ENCODE measurements at places on chromosomes 3 and 15.

GRCh38 chr3:6421666-6422445 lies 439.1 kb upstream of the GRM7 start:
- no peak for DNase-seq

GRCh38 chr15:74642348-74642733 lies 26.7 kb downstream of the CLK3 start:
- DNase-seq = no peak

GRCh38 chr3:150635526-150635925 lies 32.4 kb downstream of the SELENOT start:
- DNase-seq = no peak

- no peak for DNase-seq
These were observed 108.3 kb upstream of the CHL1 start for GRCh38 chr3:88267-88666.

DNA sequence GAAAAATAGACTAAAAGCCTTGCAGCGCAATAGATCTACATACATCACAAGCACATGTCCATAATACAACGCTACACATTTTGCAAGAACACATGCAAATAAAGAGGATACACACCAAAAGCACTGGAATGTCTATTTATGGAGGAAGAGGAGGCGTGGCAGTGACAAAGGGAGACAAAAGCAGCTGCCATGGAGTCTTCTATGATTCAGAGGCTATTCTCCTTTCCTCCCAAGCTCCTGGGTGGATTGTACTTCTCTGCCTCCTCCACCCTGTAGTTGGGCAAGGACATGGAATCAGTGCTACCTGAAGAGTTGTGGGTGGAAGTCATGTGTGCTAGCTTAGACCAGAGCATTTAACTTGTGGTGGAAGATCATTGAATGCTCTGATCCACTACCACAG lies 57.9 kb upstream of the ABHD2 start:
- DNase-seq = no peak

- no peak for DNase-seq
These were observed 34.5 kb downstream of the GPD1L start for GRCh38 chr3:32140943-32141342.

DNA sequence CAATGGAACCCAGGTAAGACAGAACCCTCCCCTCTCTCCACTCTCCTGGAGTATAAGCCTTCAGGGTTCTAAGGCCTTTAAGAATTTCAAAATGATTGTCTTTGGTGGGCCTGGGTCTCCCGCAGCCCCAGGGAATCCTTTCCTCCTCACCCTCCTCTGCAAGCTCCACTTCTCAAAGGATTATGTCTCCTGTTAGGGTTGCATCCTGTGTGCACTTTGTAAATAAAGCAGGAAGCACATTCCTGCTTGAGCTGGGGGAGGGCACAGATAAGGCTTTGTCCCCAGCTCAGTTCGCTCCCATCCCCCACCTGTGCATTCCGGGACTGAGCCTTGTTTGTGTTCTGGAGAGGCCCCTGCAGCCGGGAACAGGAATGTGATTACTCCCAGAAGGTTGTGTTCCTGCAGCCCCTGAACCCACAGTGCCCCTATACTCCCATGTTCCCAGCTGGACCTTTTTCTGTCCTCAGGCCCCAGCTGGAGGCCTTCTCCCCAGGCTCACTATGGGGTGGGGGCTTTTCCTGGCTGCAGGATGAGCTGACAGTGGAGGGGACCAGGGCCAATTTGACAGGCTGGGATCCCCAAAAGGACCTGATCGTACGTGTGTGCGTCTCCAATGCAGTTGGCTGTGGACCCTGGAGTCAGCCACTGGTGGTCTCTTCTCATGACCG lies 9.5 kb downstream of the TYRO3 start:
- no peak for DNase-seq

DNA sequence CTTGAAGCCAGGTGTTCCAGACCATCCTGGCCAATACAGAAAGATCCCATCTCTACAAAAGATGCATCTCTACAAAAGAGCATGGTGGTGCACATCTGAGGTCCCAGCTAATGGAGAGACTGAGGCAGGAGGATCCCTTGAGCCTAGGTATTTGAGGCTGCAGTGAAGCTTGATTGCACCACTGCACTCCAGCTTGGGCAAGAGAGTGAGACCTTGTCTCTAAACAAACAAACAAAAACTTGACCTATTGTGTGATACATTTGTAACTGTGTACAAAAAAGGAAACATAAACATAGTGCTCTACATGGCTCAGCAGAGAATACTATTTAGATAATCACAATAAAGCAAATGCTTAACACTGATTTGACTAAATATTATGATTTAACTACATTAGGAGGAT lies 18.7 kb downstream of the ANPEP start:
- no peak for DNase-seq

GRCh38 chr15:26049900-26050657 lies 187.0 kb upstream of the ATP10A start:
- DNase-seq = no peak

DNA sequence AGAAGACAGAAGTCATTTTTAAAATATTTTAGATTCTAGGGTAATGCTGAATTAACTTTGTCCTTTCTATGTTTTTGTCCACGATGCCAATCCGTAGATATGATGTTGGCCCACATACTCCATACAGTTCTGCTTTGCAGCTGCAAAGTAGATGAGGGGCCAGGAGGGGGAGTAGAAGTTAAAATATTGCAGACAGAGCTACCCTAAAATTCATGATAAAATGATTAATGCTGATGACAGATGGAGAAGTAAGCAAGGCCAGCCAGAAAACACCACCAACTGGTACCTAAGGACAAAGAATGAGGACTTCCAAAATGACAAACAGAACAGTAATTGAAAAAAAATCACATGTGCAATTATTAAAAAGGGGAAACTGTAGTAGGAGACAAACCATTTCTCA lies 756.6 kb upstream of the ARPP21 start:
- no peak for DNase-seq

DNA sequence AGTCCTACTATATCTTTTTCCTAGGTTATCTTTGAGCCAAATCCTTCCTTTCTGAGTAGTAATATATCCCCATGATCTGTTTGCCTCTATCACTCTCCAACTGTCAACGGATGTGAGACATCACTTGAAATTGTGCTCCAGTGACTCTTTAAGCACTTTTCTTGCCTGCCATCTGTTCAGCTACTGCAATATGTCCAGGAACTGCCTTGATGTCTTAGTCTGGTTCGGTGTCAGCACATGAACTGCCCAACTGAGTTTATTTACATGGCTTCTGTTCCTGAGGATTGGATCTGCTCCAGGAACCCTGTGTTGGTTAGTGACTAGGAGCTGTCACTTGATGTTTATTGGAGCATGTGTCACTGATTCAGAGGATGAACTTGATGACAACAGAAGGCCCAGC lies 116.5 kb downstream of the SLC9A9 start:
- no peak for DNase-seq

GRCh38 chr3:130820976-130821375 lies 72.9 kb upstream of the ATP2C1 start:
- no peak for DNase-seq

GRCh38 chr3:123018683-123019082 lies 8.9 kb downstream of the SEMA5B start:
- no peak for DNase-seq

- DNase-seq = no peak
These were observed 41.7 kb upstream of the ADAMTSL3 start for GRCh38 chr15:83612226-83612625.

GRCh38 chr3:104989878-104990277 lies 376.8 kb upstream of the ALCAM start:
- no peak for DNase-seq

GRCh38 chr3:49140080-49140479 lies 7.2 kb upstream of the LAMB2 start:
- DNase-seq = no peak

- DNase-seq = no peak
These were observed 50.1 kb upstream of the KBTBD8 start for GRCh38 chr3:66948041-66948440.

GRCh38 chr3:15633766-15634598 lies 32.4 kb downstream of the BTD start:
- DNase-seq = peak; percentile 89

GRCh38 chr15:74709011-74709410 lies 13.2 kb upstream of the EDC3 start:
- DNase-seq = no peak

DNA sequence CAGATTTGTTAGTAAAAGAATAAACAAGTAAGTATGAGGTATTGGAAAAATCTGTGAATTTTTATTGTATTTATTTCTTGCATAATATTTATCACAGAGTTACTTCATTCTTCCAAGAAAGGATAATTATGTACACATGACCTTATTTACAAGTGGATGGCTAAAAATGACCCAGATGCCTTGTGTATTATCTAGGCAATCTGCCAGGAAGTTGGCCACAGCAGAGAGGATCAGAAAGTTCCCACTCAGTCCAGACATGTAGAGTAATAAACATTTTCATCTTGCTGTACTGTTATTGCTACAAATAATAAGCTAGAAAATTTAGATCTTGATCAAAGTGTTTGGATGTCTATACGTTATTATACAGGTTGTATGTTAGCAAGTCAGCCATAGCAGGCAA lies 317.1 kb downstream of the EPHA6 start:
- no peak for DNase-seq

- DNase-seq = no peak
These were observed 79.3 kb downstream of the CHSY1 start for GRCh38 chr15:101172501-101173071.
